Naive thymus-derived CD8-positive, alpha-beta T cell (primary cell): ENCODE measurements at places on chromosomes 12 and 14. TPM values are rescaled to one million over a fixed set of nuclear protein-coding genes. Genes with fewer than 3 reads are reported as not detected.
A peak's percentile ranks its signal among the peaks of the same experiment; 100 is the strongest.

- DNase-seq = no peak
Measured at GRCh38 chr12:4734625-4735340, 14.6 kb downstream of the GALNT8 start.

- no peak for DNase-seq
Measured at GRCh38 chr12:93127582-93128331, 198.7 kb upstream of the EEA1 start.

- no peak for DNase-seq
Measured at GRCh38 chr14:44453433-44454171, 53.5 kb downstream of the FSCB start.

GRCh38 chr12:31658471-31659086 lies 909 bp upstream of the ETFBKMT start:
- no peak for DNase-seq

DNA sequence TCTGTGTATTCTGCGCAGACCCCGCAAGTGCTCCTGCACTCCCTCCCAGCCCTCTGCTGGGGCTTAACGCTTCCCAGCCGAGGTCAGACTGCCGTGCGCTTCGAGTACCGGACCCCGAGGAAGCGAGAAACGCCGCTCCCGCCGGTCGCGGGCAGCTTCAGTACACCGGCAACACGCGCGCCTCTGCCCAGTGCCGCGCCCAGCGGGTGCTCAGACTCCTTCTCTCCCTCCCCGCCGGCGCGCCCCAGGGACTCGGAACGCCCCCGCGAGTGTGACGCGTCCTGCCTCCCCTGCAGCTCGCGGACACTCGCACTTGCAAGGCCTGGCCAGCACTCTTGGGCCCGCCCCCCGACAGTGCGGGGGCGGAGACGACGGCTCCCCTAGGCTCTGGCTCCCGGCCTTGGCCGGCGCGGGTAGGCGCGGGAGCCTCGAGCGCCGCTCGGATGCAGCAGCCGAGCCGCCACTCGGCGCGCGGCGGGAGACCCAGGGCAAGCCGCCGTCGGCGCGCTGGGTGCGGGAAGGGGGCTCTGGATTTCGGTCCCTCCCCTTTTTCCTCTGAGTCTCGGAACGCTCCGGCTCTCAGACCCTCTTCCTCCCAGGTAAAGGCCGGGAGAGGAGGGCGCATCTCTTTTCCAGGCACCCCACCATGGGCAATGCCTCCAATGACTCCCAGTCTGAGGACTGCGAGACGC lies at the start of gene PTGER2:
Gene PTGER2 (plus strand): TSS at position 410 of the 692 bp plus-strand sequence. CDS start 237 bp downstream, at position 647.
- DNase-seq = peak; percentile 45

DNA sequence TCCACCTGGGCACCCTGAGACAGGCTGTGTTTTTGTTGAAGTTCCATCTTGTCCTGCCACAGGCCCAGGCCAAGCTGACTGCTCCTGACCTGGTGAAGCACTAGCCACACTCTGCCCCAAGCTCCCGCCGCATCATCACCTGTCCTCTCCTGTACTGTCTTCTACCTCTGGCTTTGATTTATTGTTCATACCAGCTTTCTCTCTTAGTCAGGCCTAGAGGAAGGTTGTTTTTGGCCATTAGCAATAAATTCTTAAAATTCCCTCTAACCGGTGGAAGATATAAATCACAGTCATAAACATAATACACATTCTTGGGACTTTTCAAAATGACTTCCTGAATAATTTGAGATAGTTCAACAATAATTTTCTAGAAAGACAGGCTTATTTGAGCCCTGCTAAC lies 169.4 kb downstream of the DAD1 start:
- no peak for DNase-seq

GRCh38 chr12:128745772-128746689 lies 77.7 kb downstream of the SLC15A4 start:
- peak; percentile 13 for DNase-seq

GRCh38 chr12:112518365-112518735 lies 99.6 kb downstream of the PTPN11 start:
- DNase-seq = no peak

GRCh38 chr12:55899082-55899481 lies 28.6 kb downstream of the PYM1 start:
- no peak for DNase-seq

DNA sequence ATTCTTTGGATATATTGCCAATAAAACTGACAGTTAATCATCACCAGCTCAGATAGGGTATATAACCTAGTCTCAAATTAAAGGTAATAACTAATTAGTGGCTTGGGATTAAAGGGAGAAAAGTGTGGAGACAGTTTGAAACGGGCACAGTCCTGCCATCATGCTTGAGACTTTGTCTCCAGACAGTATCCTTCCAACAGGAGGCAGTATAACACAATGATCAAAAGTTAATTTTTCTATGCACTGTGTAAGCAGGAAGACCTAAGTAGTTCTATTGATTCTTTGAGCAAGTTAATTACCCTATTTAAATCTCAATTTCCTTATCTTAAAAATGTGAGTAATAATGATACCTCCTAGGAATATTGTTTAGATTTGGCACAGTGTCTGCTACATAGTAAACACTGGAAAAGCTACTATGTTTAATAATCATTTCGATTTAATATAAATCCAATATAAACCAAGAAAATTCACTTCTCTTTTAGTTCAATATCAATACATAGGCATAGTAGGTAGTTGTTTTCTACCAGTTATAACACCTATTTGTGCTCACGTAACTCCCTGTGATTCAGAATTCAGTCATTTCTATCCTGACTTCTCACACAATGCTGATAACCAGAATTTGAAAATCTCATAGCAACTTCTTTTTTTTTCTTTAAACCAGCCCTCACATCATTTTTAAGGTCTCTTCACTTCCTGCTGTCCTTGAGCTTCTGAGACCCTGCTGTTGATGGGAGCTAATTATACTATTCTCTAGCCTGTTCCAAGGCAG lies 53.7 kb downstream of the GALNT4 start:
- DNase-seq = no peak

GRCh38 chr12:16389594-16389993 lies 42.1 kb downstream of the MGST1 start:
- no peak for DNase-seq

- DNase-seq = no peak
Measured at GRCh38 chr12:126083926-126084325, 1018.7 kb downstream of the AACS start.

The FGF6 gene
- not detected for total RNA-seq

The KRT78 gene
- total RNA-seq = not detected

DNA sequence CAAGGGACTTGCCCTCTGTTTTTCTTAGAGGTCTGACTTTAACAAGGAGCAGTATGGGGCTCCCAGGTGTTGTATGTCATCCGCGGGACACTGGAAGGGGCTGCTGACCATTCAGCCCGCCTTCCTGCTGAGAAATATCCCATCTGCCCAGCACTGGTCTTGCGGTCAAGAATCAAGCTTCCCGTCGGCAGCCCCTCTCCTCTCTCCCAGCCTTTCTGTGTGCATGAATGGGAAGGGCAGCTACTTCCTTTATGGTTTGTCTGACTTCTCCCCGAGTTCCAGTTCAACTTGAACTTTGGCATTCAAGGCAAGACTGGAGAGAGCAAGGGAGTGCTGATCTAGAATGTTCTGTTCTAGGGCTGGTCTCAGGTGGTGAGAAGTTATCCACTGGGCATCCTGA lies 51.5 kb downstream of the PSMA6 start:
- no peak for DNase-seq

DNA sequence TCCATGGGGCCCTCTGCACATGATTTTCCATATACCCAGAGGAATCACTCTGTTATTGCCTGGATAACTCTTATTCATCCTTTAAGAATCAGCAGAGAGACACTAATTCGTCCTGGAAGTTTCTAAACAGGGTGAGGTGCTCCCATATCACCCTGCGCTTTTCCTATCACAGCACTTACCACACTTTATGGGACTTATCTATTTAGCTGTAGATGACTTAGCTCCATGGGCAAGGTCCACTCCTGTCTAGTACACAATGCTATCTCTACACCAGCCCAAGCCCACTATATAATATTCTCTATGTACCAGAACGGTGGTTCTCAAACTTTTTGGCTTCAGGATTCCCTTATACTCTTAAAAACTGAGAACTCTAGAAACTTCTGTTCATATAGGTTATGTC lies 111.7 kb downstream of the EFCAB11 start:
- DNase-seq = no peak

- no peak for DNase-seq
Measured at GRCh38 chr14:49593016-49593415, 5.7 kb upstream of the LRR1 start.

GRCh38 chr12:117662620-117663395 lies 301.4 kb upstream of the NOS1 start:
- no peak for DNase-seq

DNA sequence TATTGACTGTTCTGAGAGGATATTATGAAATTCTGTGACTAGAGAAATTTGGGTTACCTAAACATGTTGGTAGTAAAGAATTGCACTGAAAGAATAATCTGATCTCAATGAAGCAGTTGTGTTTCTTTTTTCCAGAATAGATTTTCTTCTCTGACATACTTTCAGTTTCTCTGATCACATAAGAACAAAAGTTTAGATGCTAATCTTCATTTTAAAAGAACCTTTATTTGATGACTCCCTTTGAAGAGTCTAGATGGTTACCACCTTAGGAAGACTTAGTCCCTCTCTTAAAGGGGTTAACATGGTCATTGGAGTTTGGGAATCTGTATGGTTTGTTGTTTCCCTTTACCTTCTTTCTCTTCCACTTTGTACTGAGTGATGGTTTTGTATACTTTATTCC lies 58.6 kb downstream of the MON2 start:
- no peak for DNase-seq

DNA sequence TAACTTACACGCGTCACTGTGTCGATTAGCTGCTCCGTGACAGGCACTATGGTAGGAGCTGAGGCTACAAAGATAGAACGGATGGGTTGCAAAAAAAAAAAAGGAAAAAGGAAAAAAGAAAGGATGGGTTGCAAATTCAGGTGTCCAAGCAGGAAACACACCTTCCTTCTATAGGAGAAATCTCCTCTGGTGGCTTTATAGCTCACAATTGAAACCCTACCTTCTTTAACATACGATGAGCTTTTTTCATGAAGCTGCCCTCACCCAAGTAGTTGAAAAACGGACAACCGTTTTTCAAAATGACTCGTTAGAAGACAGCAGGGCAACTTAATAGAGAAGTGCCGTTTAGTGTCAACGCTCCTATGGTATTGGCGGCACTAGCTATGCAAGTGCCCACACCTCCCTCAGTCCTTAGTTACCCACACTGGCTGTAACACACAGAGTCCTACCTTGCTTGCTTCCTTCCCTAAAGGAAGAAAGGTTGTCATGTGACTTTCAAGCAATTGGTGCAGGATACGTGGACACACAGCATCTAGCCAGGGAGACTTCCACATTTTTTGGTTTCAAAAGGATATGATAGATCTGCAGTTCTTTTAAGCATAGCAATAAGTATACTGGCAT lies 682 bp upstream of the TRIP11 start:
- DNase-seq = no peak

The MMP17 gene
- total RNA-seq = 1.5 TPM

The DCD gene
- total RNA-seq = not detected

GRCh38 chr14:100536721-100537445 lies 50.3 kb downstream of the BEGAIN start:
- DNase-seq = no peak

- no peak for DNase-seq
Measured at GRCh38 chr12:62575036-62575435, 108.4 kb downstream of the MON2 start.

- no peak for DNase-seq
Measured at GRCh38 chr12:47164724-47165439, 85.1 kb upstream of the AMIGO2 start.

GRCh38 chr12:13745111-13745860 lies 236.1 kb downstream of the GRIN2B start:
- DNase-seq = no peak

The PLEKHD1 gene
- 0.18 TPM for total RNA-seq

GRCh38 chr12:113249546-113249945 lies 28.3 kb downstream of the TPCN1 start:
- no peak for DNase-seq

The PRDM4 gene
- total RNA-seq = 33.8 TPM

DNA sequence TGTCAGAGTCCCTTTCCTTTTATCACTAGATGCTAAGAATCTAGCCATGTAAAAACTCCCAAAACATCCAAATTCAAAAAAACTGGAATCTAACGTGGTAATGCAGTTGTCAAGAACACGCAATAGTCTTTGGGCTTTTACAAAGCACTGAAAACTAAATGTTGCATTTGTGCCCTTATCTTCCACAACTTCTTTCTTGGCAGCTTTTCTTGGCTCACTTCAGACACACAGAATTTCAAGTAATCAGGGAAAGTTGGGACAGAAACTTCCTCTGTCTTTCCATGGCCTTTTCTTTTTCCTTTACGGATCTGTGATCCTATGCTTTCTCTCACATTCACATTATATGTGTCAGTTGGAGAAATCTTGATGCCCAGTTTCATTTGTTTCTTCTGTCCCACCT lies 136.0 kb downstream of the CRADD start:
- no peak for DNase-seq

GRCh38 chr14:106419376-106419965 lies 893.1 kb downstream of the TMEM121 start:
- DNase-seq = no peak

DNA sequence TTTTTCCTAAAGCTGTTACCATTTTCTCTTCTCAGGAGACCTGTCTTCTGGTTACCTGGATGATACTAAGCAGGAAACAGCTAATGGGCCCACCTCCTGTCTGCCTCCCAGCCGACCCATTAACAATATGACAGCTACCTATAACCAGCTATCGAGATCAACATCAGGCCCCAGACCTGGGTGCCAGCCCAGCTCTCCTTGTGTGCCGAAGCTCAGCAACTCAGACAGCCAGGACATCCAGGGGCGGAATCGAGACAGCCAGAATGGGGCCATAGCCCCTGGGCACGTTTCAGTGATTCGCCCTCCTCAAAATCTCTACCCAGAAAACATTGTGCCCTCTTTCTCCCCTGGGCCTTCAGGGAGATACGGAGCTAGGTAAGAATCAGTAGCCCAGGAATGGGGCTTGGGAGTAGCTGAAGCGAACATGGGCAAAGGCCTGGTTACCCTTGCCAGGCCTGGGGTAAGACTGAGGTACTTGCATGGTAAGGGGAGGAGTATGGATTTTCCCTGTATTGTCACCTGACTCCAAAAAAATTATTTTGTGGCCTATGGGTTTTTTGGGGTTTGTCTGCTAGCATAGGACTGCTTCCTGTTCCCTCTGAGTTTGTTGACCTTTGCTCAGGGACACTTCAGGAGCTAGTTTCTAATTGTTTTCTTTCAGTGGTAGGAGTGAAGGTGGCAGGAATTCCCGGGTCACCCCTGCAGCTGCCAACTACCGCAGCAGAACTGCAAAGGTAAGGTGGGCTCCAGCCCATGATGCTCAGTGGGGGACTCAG lies 26.6 kb downstream of the TRAFD1 start:
- DNase-seq = no peak

- DNase-seq = no peak
Measured at GRCh38 chr14:89386212-89386886, 30.7 kb downstream of the FOXN3 start.

The SPTB gene
- total RNA-seq = not detected

GRCh38 chr14:61552241-61552640 lies 143.1 kb upstream of the HIF1A start:
- no peak for DNase-seq

The RDH5 gene
- 30.4 TPM for total RNA-seq

GRCh38 chr12:50740307-50740706 lies 23.6 kb upstream of the ATF1 start:
- no peak for DNase-seq
